Testis (tissue), 5 donors: ENCODE measurements at places on chromosomes 2 and 18. TPM values are rescaled to one million over a fixed set of nuclear protein-coding genes. Genes with fewer than 3 reads are reported as not detected.

GRCh38 chr2:138723196-138723987, 56.8 kb downstream of the NXPH2 start:
- DNase-seq: no peak

DNA sequence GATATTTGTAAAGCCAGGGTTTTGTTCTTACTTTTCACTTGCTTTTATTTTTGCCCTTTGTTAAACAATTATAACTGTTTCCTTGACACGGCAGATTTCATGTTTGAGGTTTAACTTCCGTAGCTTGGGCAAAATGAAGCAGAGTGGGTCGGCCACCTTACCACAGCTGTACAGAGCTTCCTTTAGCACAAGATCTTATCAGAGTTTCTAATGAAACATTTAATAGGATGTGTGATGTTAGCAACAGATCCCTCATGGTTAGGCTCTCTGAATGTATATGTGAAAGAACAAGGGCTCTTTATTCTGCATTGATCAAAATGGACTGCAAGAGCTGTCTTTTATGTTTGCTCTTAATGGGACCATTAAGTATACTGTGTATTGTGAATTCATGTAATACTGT, 22.3 kb downstream of the RNF125 start:
- DNase-seq: no peak

DNA sequence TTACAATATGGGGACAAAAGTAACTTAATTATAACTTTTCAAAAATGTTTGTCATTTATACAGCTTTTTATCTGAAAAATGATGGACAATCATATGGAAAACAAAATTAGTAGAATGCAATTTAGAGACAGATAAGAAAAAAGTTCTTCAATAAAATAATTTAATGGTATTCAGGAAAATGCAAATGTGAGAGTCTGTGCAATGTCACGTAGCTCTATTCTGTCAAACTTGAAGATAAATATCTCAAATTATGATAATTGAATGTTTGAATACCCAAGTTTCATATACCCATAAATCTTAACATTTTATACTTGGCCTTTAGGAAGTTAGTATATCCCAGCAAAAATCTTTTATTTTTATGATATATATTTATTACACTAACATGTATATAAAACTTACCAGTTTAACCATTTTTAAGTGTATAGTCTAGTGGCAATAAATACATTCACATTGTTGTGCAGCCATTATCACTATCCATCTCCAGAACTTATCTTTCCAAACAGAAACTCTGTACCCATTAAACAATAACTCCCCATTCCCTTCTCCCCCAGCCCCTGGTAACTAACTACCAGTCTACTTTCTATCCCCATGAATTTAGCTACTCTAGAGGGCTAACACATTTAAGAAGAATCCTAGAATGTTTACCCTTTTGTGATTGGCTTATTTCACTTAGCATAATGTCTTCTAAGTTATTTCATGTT, 311.5 kb downstream of the SOCS6 start:
- no peak for DNase-seq

DNA sequence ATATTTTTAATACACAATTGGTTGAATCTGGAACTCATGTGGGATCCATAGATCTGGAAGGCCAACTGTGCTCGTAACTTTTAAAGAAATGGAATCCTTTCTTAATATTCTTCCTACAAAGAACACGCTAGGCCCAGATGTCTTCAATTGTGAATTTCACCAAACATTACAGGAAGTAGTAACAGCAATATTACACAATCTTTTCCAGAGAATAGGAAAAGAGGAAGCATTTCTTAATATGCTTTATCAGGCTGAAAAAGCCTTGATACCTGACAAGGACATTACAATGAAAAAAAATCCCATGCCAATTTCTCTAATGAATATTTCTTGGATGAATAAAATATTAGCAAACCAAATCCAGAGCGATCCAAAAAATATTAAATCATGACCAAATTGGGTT, 80.3 kb upstream of the HAAO start:
- DNase-seq: no peak

GRCh38 chr2:146852661-146853060, 992.2 kb upstream of the ACVR2A start:
- no peak for DNase-seq

DNA sequence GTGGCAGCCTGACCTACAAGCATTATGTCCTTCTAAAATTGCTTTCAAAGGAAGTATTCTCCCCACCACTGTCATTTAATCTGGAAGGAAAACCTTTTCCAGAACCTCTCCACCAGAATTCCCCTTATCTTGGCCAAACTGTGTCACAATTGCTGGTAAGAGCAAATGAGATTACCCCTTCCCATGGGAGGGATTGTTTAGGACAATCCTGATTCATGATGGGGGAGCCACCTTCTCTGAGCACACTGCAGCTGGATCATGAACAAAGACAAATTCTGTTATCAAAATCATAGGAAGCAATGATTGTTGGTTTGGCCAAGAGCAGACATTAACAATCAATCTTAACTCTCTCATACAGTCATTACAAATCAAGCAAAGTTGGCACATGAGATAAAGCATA, 18.1 kb upstream of the ATOH8 start:
- DNase-seq: no peak

GRCh38 chr2:47026748-47027534, 111.3 kb upstream of the MCFD2 start:
- no peak for DNase-seq

- no peak for DNase-seq
Observed at GRCh38 chr2:47503481-47504070, 100.6 kb downstream of the MSH2 start.

- DNase-seq: no peak
Observed at GRCh38 chr2:28653892-28654662, 97.6 kb upstream of the PPP1CB start.

DNA sequence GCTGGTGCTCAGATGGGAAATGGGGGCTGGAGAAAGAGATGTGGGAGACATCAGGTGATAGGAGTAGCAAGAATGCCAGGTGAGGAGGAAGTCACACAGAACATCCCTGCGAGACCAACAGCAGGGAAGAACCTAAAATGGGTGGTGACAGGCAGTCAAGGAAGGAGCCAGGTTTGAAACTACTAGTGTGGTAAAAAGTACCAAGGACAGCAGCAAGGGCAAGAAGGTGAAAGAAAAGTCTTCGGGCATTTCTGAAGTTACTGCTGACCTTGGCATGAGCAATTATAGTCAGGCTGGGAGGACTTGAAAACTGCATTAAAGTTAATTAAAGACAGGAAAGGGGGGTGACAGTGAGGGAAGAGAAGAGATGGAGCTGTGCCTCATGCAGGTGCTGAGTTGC, 410.4 kb downstream of the RAD51AP2 start:
- no peak for DNase-seq

- DNase-seq: peak; percentile 22
Observed at GRCh38 chr18:55778788-55779690, 191.0 kb upstream of the TCF4 start.

LINC00305 gene
- not detected for total RNA-seq

SGPP2 gene
- total RNA-seq: 3.1 TPM

PFN4 gene
- total RNA-seq: 62.8 TPM

SS18 gene
- 242 TPM for total RNA-seq

C2orf78 gene
- total RNA-seq: 3.5 TPM

NR4A2 gene
- total RNA-seq: 3.9 TPM

ANKRD30B gene
- total RNA-seq: 23.0 TPM

IL1RL1 gene
- total RNA-seq: 1.0 TPM

VAPA gene
- 224 TPM for total RNA-seq

MFSD2B gene
- 0.39 TPM for total RNA-seq

HSPE1 gene
- 43.3 TPM for total RNA-seq

EFEMP1 gene
- 8.6 TPM for total RNA-seq
